ENCODE measurements at places on chromosomes 1 and 21. TPM values are rescaled to one million over a fixed set of nuclear protein-coding genes. Genes with fewer than 3 reads are reported as not detected.

F13B gene
- 0.10 TPM for polyA plus RNA-seq

SERTAD4 gene
- 4.6 TPM for polyA plus RNA-seq

- no peak for DNase-seq
Observed at GRCh38 chr1:41366455-41367287, 5.4 kb downstream of the FOXO6 start.

DNA sequence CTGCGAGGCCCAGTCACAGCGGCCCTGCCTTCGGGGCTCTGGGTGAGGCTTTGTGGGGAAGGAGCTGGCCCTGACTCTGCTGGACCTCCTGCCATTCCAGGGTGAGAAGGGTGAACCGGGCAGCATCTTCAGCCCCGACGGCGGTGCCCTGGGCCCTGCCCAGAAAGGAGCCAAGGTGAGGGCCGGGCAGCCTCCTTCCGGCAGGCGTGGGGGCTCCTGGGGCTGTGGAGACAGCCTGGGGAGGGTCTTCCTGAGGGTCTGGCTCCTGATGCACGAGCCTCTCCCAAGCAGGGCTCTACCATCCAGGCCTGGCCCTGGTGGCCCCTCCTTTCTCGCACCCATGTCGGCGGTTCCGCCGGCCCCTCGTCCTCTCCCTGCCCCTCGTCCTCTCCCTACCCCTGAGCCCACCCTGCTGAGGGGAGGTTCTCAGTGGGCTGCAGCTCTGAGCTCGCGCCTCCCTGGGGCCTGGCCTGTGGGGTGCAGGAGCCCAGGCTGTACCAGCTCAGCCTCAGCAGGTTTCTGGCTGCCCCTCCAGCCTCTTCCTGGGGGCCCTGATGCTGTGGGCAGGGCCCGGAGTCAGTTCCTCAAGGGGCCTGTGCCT is 48.7 kb downstream of the SLC19A1 start:
- no peak for DNase-seq

Measured in left lung (tissue), 14 donors.